Activated T-cell treated with anti-CD3 and anti-CD28 coated beads, Interleukin-2, amount 50 U/mL, for 4 hours (primary cell): ENCODE measurements at places on chromosomes 11 and 22. TPM values are rescaled to one million over a fixed set of nuclear protein-coding genes. Genes with fewer than 3 reads are reported as not detected.

DNA sequence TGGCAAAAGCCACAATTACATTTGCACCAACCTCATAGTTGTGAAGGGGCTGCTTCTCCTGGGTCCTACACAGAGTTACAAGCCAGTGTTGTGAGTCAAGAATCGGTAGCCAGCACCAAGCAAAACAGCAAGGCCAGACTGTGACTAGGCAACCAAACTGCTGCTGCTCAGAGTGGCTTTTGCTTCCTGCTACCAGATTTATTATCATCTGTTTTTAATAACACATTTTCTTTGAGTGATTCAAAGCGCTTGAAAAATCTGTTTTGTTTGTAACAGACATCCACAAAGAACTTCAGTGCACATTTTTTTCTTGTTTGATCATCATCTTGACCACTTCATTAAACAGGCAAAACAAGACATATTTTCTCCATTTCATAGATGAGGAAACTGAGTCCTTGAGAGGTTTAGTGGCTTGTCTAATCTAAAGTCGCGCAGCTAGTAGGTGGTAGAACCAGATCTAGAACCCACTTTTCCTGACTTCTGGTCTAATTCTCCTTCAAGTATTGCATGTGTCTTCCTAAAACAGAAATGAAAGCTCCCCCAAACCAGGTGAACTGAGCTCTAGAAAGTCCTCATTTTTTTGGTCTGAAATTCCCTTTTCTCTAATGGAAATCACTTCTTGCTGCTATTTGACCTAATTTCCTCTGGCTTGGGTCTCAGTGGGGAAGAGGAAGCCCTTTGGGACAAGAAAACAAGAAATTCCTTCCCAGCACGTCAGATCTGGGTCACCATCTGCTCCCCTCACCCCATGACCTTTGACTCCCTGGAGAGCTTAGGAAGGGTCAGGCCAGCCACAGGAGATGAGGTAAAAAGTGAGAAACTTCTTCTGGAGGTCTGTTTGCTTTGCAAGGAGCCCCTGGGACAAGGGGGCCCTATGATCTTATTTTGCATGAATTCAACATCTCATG, 39.9 kb downstream of the CWC15 start:
- no peak for DNase-seq

The F2 gene
- total RNA-seq: 0.41 TPM

DNA sequence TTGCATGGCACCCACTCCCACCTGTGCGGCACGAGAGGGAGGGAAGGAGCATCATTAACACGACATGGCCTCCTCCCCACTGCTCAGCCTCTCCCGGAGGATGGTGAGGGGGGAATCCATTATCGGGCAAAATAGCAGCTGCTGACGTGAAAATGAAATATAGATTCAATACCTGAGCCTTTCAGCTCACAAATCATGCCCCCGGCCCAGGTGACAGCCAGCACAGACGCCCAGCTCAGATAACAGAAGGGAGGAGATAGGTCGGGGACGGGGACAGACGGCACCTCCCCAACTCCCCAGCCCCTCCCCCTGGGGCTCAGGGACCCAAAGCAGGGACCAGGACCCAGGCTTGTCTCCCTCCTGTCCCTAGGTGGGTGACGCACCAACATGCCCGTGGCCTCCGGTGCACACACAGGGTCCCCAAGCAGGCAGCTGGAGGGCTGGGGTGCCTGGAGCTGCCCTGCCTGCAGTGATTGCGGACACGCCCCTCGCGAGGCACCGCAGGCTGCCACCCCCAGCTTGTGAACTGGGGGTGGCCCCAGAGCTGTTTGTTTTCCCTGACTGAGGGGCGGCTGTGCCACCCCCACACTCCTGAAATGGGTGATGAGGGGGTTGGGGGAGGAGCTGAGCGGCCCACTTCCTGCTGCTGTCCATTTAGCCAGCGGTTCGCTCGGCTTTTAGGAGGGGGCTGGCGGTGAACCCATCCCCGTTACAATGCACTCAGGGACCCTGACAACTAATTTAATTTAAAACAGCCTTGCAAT, 31.7 kb downstream of the FLRT1 start:
- DNase-seq: no peak

GRCh38 chr11:77100166-77101042, 2.2 kb upstream of the OMP start:
- DNase-seq: no peak

DNA sequence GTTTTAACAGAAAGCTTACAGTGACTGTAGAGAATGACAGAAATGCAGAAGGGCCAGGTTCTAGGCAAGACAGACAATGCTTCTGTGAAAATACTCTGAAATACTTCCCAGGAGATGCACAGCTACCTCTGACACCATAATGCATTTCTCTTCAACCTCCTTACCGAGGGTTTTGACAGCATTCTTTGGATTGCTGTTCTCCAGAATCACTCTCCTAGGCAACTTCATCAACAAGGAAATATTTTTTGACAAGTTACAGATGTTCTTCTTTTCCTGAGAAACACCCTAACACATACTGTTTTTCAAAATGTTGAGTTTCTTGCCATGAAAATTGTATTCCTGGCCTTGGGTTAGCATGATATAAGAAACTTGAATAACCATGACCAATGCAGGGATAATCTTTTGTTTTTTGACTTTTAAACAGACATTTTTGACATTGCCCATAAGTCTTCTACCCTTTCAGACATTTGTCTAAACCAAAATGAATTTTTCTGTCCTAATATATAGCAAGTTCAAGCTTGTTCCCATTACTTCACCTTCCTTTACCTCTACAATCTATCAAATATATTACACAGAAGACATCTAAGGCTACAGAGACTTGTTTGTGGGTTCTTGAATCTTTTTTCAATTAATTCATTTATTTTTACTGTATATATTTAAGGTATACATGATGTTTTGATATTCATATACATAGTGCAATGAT, 108.1 kb downstream of the CCDC34 start:
- no peak for DNase-seq

DNA sequence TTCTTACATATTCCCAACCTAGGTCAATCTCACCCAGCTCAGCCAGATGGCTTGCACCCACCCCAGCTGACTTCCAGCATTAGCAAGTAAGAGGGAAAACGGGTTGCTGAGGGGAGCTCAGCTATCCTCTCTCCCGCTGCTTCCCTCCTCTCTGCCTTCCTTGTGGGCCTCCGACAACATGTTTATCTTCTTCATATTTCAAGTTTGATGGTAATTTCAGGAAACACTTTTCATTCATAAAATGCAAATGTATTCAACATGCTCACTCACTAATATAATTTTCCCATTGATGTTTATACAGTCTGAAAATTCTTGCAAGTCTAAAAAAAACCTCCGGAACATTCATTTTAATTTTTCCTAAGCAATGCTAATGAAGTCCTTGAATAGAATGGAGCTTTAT, 372.5 kb upstream of the B3GAT1 start:
- no peak for DNase-seq

GRCh38 chr11:87038235-87038977, 672 bp downstream of the TMEM135 start:
- no peak for DNase-seq

DNA sequence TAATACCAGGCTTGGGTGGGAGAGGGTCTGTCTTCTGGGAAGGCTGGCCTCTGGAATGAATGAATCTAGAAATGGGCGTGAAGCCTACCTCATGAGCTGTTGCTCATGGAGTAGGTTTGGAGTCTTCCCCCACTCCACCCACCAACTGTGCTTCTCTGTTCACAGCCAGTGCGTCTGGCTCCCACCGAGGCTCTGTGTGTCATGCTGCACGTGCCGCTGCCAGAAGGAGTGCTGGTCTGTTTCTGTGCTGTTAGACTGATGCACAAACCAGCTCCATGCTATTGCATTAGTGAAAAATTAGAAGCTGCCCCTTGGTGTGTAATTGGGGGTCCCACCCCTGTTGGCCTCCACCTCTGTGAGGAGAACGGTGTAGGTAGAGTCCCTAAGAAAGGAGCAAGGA, 132.3 kb upstream of the PARVA start:
- no peak for DNase-seq

DNA sequence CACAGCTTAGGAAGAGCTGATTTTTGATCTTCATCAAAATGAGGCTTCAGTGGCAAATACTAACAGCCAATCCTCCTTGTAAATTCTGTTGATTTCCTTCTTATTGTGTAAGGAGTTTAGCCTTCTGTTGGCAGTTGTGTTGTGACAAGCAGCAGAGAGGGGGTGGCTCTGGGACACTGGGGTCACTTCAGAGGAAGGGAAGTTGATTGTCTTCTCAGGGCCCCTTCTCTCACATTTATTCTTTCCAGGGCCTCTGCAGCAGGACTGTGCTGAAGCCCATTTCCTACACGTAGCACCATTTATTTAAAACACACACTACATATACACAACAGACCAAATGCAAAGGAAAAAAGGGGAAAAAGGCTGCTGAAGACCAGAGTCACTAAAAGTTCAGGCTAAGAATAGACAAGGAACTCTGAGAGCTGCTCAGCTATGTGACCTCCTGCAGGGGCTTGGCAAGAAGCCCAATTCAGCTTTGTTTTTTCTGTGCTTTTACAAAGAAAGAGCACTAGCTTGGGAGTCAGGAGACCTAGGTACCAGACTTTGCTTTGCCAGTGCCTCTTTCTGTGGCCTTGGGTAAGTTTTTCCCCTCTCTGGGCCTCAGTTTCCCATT, 28.3 kb upstream of the UPB1 start:
- no peak for DNase-seq

The FOLR1 gene
- not detected for total RNA-seq

GRCh38 chr11:125224391-125225021, 60.0 kb downstream of the PKNOX2 start:
- no peak for DNase-seq

The OR6T1 gene
- not detected for total RNA-seq

GRCh38 chr11:122229481-122230384, 113.7 kb upstream of the BLID start:
- DNase-seq: no peak

DNA sequence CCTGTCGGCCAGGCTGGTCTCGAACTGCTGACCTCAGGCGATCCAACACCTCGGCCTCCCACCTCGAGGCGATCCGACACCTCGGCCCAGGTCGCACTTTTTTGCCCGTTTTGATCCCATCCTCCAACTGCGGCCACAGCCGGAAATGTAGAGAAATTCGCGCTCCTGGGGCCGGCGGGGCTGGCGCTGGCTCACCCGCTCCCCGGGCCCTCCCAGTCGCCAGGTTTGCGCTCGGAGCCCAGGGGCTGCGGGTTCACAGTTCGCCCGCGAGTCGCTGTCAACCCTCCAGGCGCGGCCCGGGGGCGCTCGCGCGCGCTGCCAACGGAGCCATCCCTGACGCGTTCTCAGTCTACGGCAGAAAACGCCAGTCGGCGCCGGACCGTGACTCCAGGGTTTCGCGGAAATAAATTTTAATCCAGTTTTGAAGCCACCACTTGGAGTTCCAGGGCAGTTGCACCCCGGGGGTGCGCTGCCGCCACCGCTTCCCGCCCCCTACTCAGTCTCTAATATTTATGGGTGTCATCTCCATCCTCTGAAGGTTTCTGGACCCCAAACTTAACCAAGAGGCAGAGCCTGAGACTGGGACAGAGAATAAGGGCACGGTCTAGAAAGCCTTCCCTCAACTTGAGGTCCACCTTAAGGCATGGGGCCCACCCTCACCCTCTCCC, 1.5 kb upstream of the KLHDC7B start:
- DNase-seq: peak; percentile 82

The ELFN2 gene
- 0.03 TPM for total RNA-seq

- no peak for DNase-seq
Observed at GRCh38 chr11:75802021-75802912, 12.7 kb upstream of the UVRAG start.

The NCR3LG1 gene
- 3.4 TPM for total RNA-seq

DNA sequence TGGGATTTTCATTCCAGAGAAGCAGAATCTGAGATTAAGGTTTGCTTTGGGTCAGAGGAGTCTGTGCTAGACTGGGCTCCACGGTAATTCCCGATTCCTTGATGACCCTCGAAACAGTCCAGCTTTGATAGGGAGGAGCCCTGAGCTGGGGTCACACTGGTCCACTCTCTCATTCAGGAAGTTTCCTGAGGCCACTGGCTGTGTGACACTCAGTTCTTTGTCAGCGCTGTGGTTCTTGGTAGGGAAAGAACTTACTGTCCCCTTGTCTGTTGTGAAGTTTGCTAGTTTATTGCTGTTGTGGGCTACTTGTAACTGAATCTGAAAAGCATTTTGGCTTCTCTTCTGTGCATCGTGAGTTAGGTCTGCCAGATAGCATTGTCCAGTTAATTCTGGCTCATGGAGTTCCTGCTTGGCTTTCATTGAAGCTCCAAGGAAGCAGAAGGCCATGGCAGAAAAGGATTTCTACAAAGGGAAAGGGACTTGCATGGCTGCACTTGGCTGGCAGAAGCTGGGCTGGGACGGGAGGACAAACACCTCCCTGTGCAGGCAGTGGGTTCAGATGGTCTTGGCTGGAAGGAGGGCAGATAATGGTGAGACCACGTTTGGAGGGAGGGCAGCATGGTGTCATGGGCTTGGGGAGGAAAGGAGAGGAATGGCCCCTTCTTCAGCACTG, 23.3 kb downstream of the BCR start:
- no peak for DNase-seq

DNA sequence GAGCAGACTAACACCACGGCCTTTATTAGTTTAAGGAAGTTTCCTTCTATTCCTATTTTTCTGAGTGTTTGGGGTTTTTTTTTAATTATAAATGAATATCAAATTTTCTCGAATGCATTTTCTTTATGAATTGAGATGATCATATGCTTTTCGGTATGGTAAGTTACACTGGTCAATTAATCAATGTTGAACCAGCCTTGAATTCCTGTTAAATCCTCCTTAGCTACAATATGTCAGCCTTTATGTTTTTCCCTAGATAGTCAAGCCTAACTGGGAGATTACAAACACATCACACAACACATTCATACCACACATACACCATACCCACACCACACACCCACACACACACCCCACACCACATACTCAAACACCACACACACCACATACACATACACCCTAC, 247.6 kb downstream of the BRD1 start:
- no peak for DNase-seq

The TENM4 gene
- 0.30 TPM for total RNA-seq

- DNase-seq: no peak
Observed at GRCh38 chr11:132623511-132623910, 908.8 kb downstream of the OPCML start.

The LRRC74B gene
- total RNA-seq: not detected

DNA sequence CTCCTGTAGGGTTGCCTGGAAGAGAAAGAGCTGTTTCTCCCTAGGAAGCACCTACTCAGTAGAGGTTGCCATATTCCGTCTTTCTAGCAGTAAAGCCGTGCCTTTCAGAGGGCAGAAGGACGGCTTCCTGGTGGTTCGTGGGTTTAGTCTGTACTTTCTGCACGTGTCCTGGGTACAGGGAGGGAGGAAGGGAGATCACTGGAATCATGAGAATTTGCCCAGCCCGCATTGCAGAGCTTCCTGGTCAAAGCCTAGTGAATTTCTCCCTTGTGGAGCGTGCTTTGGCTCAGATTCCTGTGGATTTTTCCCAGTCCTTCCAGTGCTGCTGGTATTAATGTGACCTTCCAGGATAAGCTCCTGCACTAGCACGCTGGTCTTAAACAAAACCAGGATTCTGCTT, 44.9 kb downstream of the GRAMD1B start:
- no peak for DNase-seq

DNA sequence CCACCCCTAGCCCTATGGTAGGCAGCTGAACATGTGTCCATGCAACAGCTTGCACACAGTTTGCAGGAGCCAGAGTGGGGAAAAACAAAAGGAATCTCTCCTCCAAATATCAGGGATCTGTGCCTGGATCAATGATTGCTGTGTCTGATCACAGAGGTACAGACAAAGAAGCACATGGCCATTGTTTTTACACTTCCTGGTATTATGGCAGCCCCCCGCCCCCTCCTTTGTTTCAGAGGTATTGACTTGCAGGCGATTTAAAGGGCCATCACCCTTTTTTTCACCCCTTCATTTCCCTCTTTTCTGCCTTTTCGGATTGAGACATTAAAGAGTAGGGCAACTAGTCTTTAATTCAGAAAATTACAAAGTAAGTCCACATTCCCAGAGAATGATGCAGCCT, 453.0 kb upstream of the LUZP2 start:
- no peak for DNase-seq
